HuH-7.5 (cell line): ENCODE measurements at places on chromosomes 1 and 21.
A peak's percentile ranks its signal among the peaks of the same experiment; 100 is the strongest.

DNA sequence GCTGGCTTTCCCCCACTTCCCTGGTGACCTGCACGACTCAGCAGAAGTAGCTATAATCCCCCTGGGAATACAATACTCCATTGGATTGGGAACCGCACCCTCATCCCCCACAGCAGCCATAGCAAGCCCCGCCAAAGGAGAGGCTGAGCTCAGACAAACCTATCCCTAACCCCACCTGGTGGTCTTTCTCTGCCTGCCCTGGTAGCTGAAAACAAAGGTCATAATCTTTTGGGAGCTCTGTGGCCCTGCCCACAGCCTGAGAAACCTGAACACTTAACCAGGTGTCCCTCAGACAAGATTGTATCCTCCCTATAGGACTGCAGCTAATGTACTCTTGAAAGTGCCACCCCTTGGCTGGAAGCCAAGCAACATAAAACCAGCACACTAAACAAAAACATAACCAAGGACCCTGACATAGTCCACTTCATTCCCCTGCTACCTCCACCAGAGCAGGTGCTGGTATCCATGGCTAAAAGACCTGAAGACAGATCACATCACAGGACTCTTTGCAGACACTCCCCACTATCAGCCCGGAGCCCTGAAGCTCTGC lies 71.6 kb upstream of the RUNX1 start:
- no peak for DNase-seq

DNA sequence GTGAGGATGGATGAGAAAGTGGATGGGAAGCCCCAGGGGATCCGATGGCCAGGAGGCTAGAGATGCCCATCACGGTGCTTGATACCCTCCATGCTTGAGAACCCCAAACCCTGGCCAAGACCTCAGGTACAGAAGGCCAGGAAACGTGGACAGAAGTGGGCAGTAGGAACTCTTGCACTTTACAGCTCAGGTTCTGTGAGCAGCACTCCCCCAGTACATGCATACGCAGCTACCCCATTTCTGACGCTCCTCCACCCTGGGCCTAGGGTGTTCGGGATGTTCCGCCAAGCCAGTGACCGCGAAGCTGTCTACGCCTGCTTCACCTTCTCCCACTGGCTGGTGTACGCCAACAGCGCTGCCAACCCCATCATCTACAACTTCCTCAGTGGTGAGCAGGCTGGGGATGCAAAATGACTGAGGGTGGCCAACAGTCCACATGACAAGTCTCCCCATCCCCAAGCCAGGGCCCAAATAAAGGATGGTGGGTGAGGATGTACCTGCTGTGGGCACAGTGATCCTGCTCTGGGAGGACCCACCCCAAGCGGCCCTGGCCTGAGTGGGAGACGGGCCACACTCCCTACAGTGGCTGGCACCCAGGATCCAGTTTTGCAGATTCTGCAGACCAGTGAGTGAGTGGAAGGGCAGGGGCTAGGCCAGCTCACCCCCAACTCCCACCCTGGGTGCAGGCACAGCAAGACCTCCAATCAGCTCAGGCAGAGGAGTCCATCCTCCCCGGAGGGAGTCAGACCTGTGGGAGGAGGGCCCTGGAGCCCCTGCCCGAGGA lies 7.4 kb downstream of the HCRTR1 start:
- no peak for DNase-seq

GRCh38 chr1:40858856-40859416 lies 3.2 kb downstream of the CITED4 start:
- no peak for DNase-seq

- DNase-seq: no peak
Observed at GRCh38 chr1:154745286-154745731, 124.8 kb downstream of the KCNN3 start.

DNA sequence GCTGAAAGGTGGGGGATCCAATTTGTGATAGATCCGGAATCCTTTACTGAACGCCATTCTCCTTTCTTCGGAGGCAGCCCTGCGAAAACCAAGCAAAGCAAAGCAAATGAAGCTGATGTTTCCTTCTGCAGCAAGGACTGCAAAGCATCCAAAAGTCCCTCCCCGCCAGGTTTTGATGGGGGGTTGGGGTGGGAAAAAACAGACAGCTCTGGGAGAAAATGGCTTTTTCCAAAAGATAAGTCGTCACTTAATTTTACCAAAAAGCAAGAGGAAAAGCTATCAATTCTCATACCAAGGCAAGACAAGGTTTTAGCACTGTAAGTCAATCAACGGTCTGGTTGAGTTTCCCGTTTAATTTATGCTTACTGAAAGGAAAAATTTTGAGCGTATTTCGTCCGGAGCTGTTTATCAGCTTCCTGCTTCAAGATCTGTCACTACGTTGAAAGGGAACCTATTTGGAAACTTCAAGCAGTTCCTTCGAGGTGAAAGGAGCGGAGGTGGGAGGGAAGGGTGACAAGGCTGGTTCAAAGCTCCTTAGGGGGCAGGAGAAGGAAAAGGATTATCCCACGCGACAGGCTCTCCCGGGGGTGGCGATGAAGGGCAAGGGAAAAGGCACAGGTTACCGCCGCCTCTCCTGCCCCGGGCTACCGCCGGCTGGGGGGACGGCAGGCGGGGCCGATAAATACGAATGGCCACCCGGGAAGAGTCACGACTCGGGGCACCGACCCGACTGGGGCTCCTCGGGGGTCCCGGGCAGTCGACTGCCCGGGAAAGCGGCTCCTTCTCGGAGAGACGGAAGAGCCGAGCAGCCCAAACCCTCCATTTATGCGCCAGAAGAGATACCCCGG lies 750 bp downstream of the SYNJ1 start:
- DNase-seq: peak; percentile 16

DNA sequence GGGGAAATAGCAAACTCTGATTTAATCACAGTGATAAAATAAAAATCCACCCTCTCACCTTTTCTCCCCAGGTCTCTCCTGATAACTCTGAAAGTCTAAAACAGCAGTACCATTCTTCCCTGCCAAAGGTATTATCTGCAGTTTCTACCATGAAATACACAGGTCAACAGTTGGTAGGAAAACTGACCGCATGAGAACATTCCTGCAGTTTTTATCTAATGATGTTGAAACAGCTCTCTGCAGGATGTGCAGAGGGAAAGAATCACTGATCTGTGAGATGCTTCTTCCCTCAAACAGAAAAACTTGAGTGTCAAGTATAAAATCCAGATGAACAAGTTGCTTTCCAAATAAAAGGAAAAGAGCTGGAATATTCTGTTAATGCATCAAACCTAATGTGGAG lies 39.1 kb downstream of the KCNJ6 start:
- DNase-seq: no peak

DNA sequence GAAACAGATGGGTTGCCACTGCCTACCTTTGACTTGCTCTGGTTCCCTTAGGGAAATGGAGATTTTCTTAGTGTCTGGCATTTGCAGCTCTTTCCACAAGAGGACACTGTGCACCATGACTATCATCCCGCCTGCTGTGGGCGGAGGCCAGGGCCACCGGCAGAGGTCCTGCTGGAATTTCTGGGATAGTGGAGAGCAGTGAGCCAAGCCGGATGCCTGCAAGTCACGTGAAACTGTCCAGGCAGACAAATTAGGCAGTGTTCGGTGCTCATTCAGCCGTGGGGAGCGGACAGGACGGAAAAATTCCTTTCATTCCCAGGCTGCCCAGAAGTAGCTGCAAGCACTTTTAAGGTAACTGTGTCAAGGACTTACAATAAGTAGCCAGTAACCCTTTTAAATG lies 43.4 kb downstream of the IGSF5 start:
- DNase-seq: peak; percentile 44

- peak; percentile 65 for DNase-seq
Observed at GRCh38 chr1:201348211-201348566, 29.3 kb downstream of the TNNT2 start.
